Epithelial cell of prostate (primary cell): ENCODE measurements at places on chromosomes 7 and 10.

- no peak for DNase-seq
Measured at GRCh38 chr7:3951316-3952055, 650.4 kb downstream of the SDK1 start.

DNA sequence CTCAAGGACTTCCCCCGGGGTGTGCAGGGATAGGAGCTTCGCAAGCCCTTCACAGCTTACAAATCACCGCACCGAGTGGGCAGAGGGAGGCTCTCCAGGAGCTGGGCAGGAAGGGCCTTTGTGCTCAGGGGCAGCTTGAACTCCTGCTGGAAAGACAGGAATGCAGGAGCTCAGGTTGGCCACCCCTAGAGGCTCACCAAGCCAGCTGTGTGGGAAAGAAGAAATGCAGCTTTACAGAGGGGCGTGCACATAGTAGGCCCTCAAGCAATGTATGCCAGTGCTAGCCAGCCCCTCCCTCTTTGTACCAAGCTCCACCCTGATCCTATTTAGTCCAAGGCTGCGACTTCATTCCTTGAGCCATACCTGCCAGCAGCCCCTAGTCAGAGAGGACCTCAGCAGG, 26.1 kb downstream of the STRA8 start:
- no peak for DNase-seq

- no peak for DNase-seq
Measured at GRCh38 chr7:50649259-50649885, 84.2 kb upstream of the DDC start.

GRCh38 chr7:141246426-141246825, 172.6 kb downstream of the TMEM178B start:
- no peak for DNase-seq

DNA sequence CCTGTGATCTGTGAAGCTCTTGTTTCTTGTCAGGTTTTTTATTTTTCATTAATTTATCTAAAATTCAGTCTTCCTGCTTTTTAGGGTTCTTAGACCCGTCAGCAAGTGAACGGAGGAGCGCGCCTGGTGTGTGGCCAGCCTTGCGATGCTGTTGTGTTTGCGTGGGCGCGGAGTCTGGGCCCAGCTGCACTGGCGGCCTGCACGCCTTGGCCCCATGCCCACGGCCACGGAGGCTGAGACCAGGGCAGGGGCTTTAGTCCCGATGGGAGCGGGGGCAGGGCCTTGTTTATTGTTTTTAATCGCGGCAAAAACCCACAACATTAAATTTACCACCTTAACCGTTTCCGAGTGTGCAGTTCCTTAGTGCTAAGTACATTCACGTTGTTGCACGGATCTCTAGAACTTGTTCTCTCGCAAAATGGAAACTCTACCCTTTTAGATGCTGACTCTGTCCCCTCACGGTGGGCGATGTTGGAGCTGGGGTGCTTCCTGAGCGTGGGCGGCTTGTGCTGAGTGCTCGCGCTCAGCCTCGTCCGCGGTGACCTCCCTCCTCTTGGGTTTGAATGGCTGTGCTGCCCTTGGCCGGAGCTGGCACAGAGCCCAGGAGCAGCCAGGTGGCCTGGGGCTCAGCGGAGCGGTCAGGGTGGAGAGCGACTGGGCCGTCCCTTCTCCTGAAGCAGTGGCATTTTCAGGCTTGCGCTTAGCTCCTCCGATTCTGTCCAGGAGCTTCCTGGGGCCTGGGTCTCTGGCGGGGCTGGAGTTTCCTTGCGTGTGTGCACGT, 69.1 kb downstream of the INPP5A start:
- DNase-seq, result no peak

DNA sequence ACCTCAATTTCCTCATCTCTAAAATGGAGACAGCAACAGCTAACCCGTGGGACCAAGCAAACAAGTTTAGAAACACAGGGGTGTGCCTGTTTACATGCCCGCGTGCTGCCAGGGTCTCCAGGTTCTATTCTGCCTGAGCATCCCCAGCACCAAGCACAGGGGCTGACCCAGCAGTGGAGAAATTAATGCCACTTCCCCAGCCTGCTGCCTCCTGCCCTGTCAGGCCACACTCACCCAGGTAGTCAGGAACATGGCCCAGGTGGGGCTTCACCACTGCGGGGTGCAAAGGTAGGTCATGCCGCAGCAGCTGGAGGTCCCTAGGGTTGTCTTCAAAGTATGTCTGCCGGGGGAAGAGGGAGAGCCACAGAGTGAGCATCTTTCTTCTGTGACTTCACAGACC, 5.8 kb downstream of the DDX56 start:
- no peak for DNase-seq

- no peak for DNase-seq
Measured at GRCh38 chr10:57638411-57638810, 629.3 kb downstream of the IPMK start.

DNA sequence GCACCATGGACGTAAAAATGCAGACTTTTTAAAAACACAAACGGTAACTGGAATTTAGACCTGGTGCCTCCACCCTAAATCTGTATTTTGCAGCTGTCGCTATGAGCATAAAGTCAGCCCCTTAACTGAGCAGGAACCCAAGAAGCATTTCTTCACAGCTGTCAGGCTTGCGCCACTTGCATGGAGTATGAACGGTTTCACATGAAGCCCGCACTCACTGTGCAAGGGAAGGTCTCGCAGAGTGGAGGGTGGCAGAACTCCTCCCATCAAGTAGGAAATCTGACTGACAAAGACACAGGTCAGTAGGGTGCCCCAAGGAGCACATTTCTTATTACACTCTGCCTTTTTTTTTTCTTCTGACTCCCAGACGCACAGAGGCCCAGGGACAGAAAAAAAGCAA, 58.5 kb downstream of the ELMO1 start:
- DNase-seq, result no peak

- no peak for DNase-seq
Measured at GRCh38 chr10:123147635-123148413, at the start of gene HMX2. Gene HMX2, plus strand, starts transcription at chr10:123148136. Its CDS starts 243 bp downstream, at chr10:123148379.

DNA sequence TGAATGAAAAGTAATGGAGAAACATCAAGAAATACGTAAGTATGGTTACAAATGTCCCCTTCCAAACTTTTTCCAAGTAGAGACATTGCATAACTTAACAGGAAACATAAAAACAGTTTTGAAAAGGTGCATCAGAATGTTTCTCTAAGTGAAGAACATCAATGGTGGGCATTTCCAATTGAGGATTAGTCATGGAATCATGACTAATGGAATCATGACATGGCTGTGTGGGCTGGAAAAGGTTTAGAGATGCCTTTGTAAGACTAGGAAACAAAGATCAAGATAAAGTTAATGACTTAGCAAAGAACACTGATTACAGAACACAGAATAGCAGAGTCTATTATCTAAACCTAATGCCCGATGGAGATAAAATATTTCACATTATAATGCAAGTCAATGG, 272.0 kb downstream of the HPSE2 start:
- no peak for DNase-seq

- DNase-seq, result no peak
Measured at GRCh38 chr10:126137562-126138221, 241.3 kb downstream of the FANK1 start.

GRCh38 chr10:77593771-77594470, 43.7 kb downstream of the KCNMA1 start:
- DNase-seq, result no peak

GRCh38 chr7:158834878-158835784, 5.8 kb upstream of the ESYT2 start:
- no peak for DNase-seq

DNA sequence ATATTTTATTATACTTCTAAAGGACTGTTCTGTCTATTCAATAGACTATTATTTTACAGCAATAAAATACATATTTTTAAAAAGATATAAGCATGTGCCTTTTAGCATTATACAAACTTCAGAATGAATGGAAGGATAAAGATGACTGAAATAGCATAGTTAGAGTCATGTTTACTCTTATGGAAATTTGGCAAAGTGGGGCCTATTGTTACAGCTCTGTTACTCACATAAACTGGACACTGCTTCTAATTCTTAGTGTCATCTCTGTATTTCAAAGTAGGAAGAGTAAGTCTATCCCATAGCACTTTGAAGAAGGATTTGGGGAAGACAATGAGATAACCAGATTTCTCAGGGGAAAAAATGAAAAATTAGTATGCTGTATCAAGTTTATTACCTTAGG, 168.2 kb downstream of the SKAP2 start:
- DNase-seq, result no peak

DNA sequence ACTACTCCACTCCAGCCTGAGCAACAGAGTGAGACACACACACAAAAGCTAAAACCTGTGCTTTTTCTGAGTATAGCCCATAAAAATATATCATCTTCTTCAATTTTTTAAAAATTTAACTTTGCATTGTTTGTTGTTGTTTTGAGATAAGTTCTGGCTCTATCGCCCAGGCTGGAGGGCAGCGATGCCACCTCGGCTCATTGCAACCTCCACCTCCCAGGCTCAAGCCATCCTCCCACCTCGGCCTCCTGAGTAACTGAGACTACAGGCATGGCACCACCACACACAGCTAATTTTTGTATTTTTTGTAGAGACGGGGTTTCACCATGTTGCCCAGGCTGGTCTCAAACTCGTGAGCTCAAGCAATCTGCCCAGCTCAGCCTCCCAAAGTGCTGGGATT, 14.3 kb upstream of the TLX1 start:
- DNase-seq, result no peak

- no peak for DNase-seq
Measured at GRCh38 chr7:151451156-151451555, 11.2 kb upstream of the CRYGN start.

- DNase-seq, result no peak
Measured at GRCh38 chr10:110241841-110242240, 34.4 kb downstream of the MXI1 start.

- DNase-seq, result no peak
Measured at GRCh38 chr7:88391247-88391646, 84.6 kb upstream of the STEAP4 start.

DNA sequence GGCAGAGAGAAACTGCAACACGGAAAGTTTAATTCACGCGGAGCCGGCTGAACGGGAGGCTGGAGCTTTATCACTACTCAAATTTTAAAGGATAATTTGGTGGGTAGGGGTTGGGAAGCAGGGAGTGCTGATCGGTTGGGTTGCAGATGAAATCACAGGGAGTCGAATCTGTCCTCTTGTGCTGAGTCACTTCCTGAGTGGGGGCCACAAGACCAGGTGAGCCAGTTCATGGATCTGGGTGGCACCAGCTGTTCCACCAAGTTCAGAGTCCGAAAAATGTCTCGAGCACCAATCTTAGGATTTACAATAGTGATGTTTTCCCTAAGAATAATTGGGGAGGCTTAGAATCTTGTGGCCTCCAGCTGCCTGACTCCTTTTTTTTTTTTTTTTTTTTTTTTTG, 3.6 kb upstream of the PRAP1 start:
- DNase-seq, result no peak

GRCh38 chr7:134770676-134771075, 8.8 kb upstream of the CALD1 start:
- no peak for DNase-seq

- no peak for DNase-seq
Measured at GRCh38 chr7:159094919-159095915, 49.5 kb downstream of the VIPR2 start.

DNA sequence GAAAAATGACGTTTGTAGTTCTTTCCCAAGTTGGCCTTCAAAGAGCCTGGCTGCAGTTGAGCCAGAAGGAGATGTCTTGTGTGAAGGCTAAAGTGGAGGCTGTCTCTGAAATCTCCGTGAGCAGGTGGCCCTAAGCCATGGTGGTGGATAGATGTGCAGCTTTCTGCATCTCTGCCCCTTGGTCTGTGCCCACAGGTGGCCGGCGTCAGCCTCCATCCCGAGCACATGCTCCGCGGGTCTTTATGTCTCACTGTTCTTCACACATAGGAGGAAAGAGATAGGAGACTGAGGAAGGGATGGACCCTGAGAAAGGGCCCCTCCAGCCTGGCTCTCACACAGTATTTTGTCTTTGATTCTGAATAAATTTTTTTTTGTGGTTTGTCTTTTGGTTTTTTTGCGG, 30.3 kb upstream of the SLC26A4 start:
- no peak for DNase-seq

DNA sequence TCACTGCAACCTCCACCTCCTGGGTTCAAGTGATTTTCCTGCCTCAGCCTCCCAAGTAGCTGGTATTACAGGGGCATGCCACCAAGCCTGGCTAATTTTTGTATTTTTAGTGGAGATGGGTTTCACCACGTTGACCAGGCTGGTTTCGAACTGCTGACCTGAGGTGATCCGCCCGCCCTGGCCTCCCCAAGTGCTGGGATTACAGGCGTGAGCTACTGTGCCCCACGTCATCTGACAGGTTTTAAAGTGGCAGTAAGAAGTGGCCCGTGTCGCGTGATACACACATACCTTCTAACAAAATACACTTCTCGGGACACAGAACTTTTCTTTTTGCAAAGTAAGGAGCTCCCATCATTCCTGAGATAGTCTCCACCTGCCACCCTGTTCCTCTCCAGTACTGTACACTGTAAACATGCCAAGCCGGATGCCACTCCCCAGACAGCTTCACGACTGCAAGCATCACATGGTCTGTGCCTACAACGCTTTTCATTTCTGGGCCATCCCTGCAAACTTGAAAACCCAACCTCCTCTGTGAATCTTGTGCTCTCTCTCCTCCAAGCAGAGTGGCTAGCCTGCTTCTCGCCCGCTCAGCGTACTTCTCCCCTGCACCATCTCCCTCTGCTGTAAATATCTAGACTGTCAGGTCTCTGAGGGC, 256.3 kb upstream of the KLF14 start:
- no peak for DNase-seq

DNA sequence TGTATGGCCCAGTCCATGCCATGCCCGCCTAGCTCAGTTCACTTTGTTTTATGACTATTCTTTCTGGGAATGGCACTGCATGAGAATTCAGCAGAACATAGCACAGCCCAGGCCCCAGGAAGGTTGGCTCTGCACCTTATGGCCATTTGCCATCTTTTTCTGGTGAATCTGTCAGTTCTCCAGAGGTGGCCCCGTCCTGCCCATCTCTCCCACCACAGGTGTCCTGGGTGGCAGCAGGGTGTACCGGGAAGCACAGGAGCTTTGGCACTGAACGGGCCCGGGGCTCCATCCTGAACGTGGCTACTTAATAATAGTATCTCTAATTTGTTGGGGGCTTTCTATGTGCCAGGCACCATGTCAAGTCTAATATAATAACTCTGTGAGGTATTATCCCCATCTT, 24.7 kb downstream of the GOLGA7B start:
- no peak for DNase-seq

DNA sequence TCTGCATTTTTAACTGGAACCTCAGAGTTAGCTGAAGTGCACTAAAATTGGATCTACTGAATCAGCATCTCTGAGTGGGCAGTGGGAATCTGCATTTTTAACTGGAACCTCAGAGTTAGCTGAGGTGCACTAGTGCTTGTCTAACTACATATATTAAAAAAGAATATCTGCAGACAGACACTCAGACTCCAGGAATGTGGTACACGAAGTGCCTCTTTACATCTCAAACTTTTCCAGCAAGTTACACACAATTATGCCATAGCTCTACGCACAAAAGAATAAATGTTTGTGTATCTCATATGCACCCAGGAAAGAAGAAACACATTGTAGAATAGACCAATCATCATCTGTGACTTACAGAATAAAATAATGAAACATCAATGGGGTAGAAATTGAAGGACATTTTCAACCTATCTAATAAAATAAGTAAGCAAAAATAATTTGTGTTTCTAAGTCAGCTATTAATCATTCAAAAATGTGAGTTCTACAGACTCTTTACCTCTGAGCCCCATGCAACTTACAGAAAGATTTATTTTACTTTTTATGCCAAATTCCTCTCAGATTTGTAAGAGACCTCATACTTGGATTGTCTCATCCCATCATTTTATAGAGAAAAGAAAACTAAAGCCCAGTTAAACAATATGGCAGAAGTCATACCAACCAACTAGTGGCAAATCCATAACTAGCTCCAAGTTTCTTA, 28.3 kb downstream of the PPP1R3A start:
- DNase-seq, result no peak

GRCh38 chr7:80707318-80707717, 68.9 kb downstream of the CD36 start:
- no peak for DNase-seq

- no peak for DNase-seq
Measured at GRCh38 chr7:7618410-7618809, 22.1 kb upstream of the UMAD1 start.
